GOT3 (cell line): ENCODE measurements at places on chromosomes 7 and 10.

DNA sequence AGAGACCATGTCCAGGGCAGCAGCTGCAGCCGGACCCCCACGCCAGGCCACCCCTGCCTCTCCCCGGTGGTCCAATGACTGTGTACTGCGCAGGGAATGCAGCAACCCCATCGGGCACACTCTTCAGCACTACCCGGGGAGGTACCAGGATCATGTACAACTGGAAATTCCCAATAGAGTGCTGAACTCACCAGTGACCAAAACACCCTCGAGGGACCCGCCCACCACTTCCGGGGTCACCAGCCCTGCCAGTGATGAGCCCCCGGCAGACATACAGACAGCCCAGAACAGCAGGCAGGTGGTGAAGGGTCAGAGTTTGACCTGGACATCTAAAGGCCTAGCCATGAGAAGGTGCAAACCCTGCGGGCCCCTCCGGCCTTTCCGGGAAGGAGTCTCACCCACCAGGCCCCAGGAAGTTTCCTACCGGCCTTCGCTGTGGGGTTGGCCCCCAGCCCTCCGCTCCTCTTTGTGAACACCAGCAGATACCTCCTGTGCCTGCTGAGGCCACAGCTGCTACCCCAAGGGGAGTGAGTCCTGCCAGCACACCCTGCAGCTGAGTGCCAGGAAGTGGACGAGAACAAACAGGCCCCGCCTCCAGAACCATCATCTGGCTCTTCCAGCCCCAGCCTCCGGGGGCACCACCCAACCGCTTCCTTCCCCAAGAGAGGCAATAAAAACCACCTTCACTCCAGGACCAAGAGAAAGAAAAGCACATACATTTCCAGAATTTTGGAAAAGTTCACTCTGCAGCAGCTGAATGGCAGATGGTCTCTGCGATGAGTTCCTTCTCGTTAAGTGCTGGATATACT lies 5.0 kb upstream of the ANKRD61 start:
- DNase-seq, result no peak

GRCh38 chr7:7159063-7159658 lies 23.2 kb upstream of the C1GALT1 start:
- DNase-seq, result no peak

GRCh38 chr10:6211341-6211670 lies 8.6 kb downstream of the PFKFB3 start:
- no peak for DNase-seq

DNA sequence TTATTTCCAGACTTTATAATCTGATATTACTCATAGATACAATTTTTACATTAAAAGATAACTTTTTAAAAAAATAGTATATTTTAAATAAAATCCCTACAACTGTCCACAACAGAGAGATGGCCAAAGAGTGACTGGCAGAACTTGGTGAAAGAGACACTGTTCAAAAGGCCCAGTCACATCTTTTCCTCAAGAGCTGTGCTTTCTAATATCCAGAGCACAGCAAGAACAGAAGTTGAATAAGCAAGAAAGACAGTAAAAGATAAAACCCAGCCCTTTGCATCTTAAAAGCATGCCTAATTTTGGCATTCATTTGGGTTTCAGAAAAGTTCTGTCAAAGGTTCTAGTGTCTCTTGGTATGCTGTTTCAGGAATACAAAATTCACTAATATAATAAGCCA lies 6.9 kb downstream of the WASL start:
- DNase-seq, result no peak

GRCh38 chr10:110076559-110077318 lies 69.0 kb downstream of the ADD3 start:
- DNase-seq, result no peak

DNA sequence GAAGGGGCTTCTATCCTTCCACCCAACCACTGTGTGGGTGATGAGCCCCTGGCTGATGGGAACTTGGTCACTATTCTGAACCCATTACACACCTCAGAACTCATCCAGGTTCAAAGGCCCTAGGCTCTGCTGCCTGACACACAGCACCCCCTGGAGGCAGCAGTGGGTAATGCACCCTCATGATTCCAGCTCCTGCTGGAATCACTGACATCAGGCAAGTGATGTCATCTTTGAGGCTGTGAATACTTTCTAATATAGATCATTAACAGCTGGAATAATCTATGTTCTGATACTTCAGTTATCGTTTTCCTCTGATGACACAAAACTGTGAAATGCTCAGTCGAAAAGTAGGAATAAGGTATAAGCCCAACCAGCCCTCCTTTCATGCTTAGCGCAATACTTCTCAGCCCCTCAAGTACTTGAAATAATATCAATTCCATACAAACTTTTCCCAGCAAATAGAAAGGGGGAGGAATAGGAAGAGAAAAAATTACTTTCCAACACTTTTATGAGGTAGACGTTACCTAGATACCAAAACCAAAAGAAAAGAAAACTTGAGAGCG lies 7.5 kb upstream of the RBP3 start:
- no peak for DNase-seq

DNA sequence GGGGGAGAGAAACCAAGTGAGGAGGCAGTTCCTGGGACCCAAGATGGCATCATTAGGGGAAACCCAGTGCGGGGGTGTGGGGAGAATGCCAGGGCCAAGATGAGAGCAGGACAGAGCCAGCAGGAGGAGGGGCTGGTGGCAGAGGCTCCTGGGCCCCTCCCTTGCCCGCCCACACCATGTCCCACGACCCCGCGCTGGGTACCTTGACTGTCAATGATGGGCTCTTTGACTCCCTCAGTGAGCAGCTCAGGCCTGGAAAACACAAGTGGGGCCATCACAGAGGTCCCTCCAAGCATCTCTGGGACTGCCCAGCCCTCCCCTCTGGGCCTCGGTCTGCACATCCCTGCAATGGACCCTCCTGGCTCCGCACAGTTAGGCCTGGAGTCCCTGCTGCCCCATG lies 75.4 kb downstream of the RABGEF1 start:
- no peak for DNase-seq
